T-helper 22 cell (primary cell): ENCODE measurements at places on chromosomes 7 and 10.

DNA sequence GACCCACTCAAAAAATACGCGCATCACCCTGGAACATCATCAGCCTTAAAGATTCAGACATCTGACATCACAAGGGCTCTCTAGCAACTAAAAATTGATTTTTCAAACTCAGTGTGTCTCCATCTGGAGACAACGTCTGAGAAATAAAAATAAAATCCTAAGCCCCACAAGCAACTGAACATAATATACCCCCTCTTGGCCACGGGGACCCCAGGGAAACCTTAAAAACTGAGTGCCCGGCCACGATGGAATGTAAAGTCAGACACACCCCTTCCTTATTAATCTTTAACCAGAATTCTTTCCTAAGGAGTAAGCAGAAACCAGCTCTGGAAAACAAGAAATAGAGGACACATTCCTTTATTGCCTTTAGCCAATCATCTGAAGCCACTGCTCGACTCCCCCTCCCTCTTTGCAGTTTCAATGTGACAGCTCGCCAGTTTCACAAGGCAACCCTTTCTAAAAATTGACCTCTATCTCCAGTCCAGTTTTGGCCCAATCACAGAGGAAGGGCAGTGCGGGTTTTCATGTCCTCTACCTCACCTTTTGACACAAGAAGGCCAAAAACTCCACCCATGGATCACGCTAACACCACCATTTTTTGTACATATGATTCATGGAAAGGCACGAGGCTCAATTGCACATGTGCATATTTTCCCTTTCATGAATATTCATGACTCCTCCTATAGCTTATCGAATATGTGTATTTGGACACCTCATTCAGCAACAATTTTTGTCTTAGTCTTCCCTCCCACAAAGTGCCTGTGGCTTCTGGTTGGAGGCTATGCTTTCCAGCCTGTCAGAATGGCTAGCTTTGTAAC lies 24.2 kb downstream of the IFIT3 start:
- no peak for DNase-seq

DNA sequence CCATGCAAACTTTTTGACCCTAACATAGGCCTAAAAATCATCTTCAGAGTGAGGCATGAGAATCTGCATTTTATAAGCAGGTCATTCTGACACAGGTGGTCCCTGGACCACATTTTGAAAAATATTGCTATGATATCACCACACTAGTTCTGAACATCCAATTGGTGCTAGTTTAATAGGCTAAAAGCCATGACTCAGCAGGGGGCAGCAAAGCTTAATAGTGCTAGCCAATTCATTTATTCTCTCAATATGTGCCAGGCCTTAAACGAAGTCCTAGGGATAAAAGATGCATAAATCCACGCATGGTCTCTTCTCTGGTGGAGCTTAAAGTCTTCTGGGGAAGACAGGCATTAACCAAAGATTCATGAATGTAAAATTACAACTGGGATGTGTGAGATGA lies 10.2 kb upstream of the SLC25A28 start:
- DNase-seq, result no peak

- DNase-seq, result no peak
Observed at GRCh38 chr10:131689954-131690757, 210.7 kb upstream of the PPP2R2D start.

DNA sequence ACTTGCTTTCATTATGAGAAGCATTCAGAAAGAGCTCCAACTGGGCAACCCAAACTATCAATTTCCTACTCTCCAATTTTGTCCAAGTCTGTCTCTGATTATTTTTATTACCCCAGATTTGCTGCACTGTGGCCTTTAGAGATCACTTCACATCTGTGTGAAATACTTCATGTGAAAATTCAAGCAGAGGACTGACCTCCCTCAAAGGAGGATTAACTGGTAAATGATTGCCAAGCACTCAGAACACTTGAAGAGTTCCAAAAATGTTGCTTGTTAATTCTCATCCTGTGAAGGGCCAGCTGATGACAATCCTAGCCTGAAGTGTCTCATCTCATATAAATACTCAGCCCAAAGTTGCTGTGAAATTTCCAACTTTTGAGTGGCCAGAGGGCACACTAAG lies 182.8 kb upstream of the DGKB start:
- DNase-seq, result no peak

GRCh38 chr7:12670000-12670729 lies 17.3 kb upstream of the ARL4A start:
- DNase-seq, result no peak
